ENCODE measurements at places on chromosomes 7 and 10.
A peak's percentile ranks its signal among the peaks of the same experiment; 100 is the strongest.

GRCh38 chr7:129163875-129164544, 19.5 kb downstream of the TSPAN33 start:
- DNase-seq, result peak; percentile 50

DNA sequence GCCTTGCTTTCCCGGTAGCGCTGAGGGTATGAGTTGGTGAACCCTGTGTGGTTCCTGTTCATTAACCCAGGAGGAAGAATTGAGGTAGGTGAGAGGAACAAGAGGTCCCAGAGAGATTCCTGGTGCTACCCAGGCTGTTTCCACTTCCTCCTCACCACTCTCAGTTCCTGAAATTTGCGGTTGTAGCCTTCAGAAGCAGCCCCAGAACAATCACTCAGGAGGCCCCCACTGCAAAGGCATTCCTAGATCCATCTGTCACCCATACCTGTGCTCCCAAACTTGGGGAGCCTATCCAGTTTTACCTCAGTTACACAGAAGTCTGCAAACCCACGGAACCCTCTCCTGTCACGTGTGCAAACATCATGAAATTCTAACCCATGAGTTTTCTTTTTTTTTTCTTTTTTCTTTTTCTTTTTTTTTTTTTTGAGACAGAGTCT, 9.0 kb upstream of the PIP4K2A start:
- no peak for DNase-seq

- no peak for DNase-seq
Observed at GRCh38 chr10:132700156-132701098, 85.5 kb downstream of the NKX6-2 start.

GRCh38 chr10:86255405-86256251, 111.0 kb downstream of the GRID1 start:
- DNase-seq, result no peak

- no peak for DNase-seq
Observed at GRCh38 chr7:44066111-44066460, 719 bp upstream of the PGAM2 start.

GRCh38 chr7:104018425-104018824, 29.0 kb upstream of the RELN start:
- no peak for DNase-seq

DNA sequence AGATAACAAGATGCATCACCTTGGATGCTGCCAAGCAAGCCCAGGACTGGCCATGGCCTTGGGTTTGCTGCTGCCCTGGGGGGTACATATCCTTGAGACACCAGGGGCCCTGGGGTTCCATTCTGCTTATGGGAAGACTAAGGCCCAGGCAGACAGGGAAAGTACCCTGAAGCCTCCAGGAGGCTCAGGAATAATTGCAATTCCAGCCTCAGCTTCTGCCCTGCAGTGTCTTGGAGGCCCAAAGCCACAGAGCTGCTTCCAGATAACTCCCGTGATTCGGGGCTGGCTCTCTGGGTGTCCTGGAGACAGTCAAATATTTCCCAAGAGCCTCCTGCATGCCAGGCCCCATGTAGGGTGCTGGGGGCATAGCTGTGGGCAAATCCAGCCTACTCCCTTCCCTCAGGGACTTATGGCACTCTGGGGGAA, 22.6 kb downstream of the MYL10 start:
- DNase-seq, result no peak

DNA sequence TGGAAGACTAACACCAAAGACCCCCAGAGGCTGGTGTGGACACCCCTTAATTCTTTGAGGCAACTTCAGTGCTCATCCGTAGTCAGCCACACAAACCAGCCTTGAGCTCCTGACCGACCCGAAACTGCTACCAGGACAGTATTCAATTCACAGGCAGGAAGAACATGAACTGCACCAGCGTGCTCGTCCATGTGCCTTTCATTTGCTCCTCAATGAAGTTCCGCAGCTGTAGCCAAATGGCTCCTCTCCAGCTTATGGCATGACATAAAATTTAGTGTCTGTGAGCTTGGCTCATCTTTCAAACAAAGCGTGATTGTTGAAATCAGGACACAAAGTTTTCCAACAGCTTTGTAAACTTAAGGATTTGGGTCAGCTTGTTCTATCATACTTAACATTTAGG, 144.1 kb upstream of the FAM171A1 start:
- peak; percentile 73 for DNase-seq

DNA sequence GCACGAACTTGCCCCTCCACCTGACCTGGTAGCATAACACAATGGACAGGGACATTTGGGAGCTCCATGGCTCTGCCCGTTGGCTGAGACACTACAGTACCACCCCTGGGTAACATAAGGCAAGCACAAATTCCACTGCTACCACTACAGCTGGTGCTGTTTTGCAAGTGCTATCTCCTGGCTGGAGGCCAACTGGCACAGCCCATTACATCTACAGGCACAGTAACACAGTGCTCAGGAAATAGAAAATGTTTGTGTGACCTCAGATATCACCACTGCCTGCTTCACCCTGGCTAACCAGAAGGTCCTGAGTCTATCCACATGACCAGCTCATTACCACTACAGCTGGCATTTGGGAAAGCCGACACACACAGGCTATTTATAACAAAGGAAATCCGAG, 631.1 kb upstream of the MBL2 start:
- DNase-seq, result peak; percentile 1

DNA sequence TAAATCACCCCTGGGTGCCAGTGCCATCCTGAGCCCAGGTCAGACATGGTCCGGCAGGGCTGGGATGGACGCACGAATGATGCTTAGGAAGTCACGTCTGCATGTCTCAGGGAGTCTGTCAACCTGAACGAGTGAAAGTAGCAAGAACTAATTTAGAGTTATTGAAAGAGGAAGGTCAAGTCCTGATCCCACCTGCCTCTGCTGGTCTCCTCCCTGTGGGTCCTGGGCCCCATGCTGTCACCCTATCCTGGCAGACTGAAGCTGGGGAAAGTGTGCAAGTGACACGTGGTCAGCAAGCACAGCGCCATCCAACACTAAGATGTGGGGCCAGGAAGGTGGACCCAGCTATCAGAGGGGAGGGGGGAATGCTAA, 26.1 kb upstream of the GRID1 start:
- no peak for DNase-seq

DNA sequence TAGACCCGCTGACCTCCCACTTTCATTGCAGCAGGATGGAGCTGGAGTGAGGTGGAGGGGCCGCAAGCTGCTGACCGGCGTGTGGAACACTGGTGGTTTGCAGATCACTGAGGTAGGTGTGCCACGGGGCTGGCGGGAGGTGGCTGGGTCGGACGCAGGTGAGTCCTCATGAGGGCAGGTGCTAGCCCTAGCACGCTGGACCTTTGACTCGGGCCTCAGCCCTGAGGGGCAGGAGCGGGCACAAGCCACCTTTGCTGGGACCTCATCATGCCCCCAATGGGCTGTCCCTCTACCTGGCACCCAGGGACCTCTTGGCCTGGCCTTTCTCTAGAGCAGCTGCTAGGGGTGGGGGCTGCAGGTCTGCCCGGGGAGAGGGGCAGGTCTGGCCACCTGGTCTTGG, 93.3 kb downstream of the ZMIZ1 start:
- no peak for DNase-seq

DNA sequence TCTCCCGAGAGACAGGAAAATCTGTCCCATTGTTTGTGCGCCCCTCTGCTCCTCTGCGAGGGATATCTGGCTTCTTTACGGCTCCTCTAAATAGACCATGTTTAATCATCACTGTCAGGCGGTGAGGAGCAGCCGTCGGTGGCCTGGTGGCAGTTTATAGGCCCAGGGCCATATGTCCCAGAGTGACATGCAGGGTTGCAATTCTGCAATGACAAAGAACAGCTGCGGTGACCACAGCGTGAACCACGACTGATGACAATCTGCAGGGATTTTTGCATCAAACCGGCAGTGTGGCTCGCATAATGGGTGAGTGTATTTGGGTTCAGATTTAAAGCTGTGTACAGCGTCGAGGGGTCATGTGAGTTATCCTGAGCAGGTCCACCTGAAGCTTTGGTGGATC, 41.5 kb downstream of the GATA3 start:
- no peak for DNase-seq

DNA sequence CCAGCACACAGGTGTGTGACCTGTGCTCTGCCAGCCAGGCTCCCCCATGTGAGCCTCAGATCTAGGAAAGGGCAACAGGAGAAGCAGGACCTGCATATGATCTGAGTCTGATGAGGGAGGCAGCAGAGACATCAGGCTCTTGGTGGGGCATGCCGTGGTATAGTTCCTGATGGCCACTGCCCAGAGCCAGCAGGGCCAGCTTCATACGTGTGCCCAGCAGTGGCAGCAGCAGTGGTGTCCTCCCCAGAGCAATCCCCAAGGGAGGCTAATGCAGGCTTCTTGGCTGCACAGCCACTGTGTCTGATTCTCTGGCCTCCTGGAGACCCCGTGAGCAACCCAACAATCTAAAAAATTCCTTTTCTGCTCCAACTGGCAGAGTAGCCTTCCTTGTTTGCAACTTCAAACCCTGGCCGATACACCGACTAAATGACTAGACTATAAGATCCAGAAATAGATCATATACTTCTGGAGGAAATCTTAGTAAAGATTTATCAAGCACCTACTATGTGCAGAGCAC, 230.6 kb upstream of the ZMIZ1 start:
- no peak for DNase-seq

DNA sequence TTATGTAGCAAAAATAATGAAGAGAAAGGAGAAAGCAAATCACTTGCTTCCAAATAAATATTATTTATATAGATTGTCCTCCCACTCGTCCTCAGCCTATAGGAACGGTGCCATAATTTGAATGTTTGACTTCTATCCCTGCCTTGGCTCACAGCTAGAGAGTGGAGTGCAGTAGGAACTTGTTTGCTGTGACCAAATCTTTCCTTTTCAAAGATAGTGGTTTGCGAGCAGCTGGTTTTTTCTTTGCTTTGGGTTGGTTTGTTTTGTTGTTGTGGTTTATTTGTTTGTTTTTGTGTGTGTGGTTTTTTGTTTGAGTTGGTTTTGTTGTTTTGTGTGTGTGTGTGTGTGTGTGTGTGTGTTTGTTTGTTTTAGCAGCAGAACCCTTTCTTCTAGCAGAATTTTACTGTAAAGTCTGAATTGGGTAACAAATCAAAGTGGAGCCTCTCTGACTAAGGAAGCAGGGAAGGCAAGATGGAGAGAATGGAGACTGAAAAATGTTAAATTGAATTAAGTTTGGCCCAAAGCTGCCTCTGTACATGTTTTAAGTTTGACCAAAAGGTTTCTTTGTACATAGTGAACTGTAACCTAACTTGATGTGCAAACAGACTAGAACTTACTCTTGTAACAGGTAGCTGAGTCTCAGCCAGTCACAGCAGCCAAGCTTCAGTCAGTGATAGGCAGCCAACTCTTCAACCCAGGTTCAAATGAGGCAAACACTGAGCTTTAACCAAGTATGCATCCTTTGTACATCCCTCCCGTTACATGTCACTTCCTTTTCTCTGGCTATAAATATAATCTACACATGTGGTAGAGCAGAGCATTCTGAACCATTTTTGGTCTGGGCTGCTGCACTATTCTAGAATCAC, 149.5 kb upstream of the LRGUK start:
- no peak for DNase-seq

GRCh38 chr10:96229568-96230030, 41.8 kb downstream of the BLNK start:
- peak; percentile 59 for DNase-seq

- no peak for DNase-seq
Observed at GRCh38 chr7:75563171-75563570, 71.1 kb downstream of the SPDYE5 start.

- no peak for DNase-seq
Observed at GRCh38 chr10:23499372-23500132, 60.7 kb downstream of the OTUD1 start.

GRCh38 chr10:118950997-118951637, 78.4 kb upstream of the NANOS1 start:
- no peak for DNase-seq

DNA sequence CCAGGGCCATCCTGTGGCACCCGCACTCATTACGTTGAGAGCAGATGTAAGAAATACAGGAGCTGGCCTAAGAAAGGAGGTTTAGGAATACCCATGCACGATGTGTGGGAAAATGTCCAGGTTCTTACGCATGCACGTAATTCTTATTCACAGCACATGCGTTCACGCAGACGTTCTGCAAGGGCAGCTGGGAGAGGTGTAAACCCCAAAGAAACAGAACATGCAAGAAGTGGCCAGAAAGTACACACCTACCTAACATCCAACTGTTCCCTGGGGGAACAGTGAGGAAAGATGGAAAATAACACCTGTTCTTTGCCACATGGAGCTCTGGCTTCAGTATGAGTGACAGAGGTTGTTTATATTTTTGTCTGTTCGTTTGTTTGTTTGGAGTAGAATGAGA, 285.6 kb downstream of the PRPF18 start:
- no peak for DNase-seq

DNA sequence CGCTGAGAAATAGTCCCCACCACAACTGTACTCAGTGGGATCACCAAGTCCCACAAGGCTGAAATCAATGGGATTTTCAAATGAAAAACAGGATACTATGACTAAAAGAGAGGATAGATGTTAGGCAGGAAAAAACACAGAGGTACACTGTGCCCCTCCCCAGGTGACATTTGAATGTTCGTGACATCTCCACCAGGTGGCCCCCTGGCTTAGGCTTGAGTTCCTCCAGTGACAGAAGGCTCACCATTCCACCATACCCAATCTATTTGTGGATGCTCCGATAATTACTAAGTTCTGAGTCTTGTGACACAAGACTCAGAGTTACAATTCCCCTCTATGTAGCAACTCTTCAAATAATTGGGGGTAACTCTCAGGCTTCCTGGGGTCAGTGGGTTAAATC, 77.5 kb upstream of the KCNMA1 start:
- DNase-seq, result no peak

DNA sequence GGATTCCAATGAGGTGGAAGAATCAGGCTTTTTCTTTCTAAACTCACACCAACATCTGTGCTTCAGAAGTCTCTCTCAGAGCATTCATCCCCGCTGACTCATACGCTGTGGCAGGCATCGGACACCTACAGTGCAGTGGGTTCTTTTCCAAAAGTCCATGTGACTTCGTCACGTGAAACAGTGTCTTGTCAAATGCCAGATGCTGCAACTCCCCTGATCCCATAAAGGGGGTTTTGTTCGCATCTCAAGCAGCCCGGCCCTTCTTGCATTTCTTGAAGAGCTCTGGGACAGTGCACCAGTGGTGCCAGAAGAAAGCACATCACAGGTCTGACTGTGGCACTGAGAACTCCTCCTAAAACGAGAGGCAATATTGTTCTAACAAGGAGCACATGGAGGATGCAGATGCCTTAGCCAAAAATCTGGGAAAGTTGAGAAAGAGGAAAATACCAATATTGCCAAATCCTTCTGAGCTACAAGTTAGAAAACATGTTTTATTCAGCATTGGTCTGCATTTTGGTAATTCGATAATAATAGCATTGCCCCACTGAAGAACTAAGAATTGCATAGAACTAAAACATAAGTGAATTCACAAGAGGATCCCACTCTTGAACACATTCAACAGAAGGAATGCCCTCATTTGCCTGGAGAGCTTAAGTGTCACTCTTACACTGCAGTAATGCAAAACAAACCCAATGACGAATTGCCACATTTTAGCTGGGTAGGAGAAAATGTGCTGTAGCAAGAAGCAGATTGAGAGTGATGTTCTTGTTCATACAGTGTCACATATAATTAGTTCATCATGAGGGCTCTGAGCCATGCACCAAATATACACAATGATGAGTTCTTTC, 204.4 kb downstream of the CXCL12 start:
- DNase-seq, result peak; percentile 99
